Endothelial cell (in vitro differentiated cells): ENCODE measurements at places on chromosomes 12 and 14.
A peak's percentile ranks its signal among the peaks of the same experiment; 100 is the strongest.

DNA sequence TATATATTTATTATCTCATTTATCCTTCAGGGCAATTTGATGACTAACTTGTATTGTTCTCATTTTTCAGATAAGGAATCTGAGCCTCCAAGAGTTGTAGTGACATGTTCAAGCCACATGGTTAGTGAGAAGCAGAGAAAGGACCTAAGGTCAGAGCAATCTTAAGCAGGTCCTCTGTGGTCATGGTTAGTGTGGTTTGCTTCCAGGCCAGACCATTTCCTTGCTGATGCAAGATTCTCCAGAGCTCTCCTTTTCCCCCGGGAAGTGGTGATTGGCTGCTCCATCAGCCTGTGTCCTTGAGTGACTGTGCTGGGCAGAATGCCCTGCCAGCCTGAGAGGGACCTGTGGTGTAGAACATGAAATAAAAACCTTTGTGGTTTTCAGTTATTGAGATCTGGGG is 141.3 kb downstream of the KTN1 start:
- DNase-seq, result no peak

- DNase-seq, result no peak
Observed at GRCh38 chr12:13128291-13128965, 25.0 kb upstream of the GSG1 start.

DNA sequence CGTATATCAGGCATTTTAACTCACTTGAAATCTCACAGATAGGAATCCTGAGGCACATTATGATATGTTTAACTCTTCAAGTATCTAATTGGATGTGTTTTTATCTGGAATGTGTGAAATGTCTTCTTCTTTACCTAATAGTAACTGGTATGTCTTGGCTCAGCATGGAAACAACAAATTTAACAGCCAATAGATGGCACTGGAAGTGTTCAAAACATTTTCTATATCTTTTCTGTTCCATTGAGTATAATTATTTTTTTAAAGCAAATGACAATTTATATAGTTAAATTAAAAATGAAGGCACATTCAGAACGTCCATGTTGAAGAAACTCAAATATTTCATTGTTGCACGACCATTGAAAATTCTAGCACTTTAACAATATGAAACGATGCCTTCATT is 164.6 kb upstream of the SLC16A7 start:
- DNase-seq, result no peak

DNA sequence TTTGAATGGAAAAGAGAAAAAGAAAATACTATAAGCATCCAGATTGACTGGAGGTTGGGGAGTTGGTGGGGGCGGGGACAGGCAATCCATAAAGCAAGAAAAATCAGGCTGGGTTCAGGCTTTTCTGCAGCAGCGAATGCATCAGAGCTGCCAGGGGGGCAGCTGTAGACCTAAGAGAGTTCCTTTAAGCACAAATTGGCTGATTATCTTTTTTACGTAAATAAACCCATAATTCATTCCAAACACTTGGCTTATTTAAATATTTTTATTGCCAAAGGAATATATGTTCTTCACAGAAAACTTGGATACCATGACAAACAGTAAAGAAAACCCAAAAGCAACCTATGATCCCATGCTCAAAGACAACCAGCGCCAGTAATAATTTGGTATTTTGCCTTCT is 10.2 kb downstream of the BDKRB2 start:
- DNase-seq, result no peak

- DNase-seq, result no peak
Observed at GRCh38 chr12:62705846-62706245, 229.1 kb downstream of the PPM1H start.

GRCh38 chr12:47762850-47763465 is 4.3 kb upstream of the RAPGEF3 start:
- no peak for DNase-seq

DNA sequence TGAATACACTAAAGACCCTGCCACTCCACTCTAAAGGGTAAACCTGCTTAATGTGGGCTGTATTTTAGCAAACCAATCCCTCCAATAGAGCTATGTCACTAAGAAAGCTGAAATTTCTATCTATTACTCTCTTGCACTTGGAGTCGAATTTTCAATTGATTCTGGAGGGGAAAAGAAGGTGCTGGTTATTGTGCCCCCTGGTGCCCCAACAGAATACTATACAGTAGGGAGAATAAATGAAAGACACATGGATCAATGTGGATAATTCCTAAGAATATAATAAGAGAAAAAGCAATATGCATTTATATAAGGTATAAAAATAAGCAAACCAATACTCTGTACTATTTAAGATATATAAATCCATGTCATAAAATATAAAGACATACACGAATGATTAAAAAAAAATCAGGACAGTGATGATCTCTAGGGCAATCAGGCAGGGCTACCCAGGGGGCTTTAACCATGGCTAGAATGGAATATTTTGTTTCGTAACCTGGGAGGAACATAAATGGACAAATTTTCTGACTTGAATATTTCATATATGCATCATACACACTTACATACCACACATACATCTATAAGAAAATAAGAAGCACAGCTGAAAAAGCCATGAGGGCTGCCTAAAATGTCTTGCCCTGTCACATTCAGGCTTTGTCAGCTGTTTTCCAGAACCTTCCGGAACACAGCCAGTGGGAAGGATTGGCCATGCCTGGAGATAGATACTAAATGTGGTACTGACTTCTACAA is 54.4 kb downstream of the EFCAB11 start:
- DNase-seq, result peak; percentile 42

- no peak for DNase-seq
Observed at GRCh38 chr12:47900131-47901062, 4.4 kb downstream of the VDR start.

DNA sequence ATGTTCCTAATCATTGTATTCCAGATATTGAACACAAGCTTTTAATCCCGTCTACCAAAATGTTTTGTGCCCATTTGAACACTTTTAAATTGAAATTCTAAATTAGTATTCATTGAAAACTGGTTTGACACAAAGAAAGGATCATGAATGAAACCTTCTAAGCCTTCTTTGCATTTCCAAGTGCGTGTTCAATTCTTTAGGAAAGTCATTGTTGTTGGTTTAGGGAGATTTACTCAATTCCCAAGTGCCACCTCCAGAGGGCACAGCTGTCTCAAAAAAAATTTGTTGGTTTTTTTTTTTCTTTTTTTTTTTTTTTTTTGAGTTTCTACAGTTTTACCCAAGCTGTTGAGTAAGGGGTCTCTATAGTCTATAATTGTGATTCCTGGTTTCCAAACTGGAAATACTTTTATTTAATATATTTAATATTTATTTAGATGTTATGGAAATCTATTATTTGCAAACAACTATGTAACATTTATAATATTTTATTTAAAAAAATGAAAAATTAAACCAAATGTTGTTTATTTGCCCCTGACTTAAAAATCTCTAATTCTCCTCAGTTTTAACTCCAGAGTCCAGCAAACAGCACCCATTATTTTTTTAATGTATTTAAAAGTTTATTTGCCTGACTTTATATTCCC is 79.9 kb downstream of the NEDD1 start:
- DNase-seq, result peak; percentile 44

DNA sequence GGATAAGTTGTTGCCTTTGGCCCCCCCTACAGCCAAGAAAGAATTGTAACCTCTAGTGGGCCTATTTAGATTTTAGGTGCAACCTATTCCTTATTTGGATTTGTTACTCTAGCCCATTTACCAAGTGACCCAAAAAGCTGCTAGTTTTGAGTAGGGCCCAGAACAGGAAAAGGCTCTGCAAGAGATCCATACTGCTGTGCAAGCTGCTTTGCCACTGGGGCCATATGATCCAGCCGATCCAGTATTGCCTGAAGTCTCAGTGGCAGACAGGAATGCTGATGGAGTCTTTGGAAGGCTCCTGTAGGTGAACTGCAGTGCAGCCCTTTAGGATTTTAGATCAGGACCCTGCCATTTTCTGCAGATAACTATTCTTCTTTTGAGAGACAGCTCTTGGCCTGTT is 12.9 kb upstream of the GTF2A1 start:
- DNase-seq, result no peak

DNA sequence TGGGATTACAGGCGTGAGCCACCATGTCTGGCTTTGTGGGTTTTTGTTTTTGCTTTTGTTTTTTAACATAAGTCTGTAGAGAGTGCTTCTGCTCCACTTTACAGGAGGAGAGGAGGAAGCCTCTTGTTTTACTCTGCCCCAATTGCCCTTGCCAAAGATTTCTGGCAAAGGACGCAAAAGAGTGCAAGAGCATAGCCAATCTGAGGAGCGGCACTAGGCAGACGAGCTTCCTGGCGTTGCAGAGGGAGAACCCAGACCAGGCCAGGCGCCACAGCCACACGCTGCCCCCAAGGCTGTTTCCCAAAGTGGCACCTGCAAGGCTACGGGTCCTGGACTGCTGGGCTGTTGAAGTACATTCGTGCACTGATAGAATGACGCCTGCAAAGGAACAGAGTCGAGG is 96.2 kb downstream of the BBS10 start:
- no peak for DNase-seq

GRCh38 chr12:75908961-75909605 is 122.5 kb downstream of the PHLDA1 start:
- peak; percentile 9 for DNase-seq
